ENCODE measurements at places on chromosomes 7 and 10. TPM values are rescaled to one million over a fixed set of nuclear protein-coding genes. Genes with fewer than 3 reads are reported as not detected.

DNA sequence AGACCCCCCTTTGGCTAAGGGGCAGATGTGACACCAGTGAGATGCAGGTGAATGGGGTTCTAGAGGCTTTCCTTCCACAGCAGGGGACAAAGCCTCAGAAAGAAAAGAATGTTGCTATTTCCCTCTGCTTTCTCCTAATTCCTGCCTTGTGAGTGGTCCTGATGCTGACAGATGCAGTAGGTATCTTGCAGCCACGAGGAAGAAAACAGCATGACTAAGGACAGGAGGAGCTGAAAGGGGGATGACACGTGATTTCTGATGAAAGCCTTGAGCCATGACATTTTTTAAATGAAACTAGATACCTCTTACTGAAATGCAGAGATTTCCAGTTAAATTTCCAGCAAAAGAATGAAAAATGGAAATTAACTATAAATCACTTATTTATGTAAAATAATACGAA, 92.4 kb downstream of the C1GALT1 start:
- no peak for DNase-seq

GRCh38 chr7:83547526-83547925, 101.4 kb downstream of the SEMA3E start:
- DNase-seq = no peak

- no peak for DNase-seq
Observed at GRCh38 chr10:13750299-13751190, 163.8 kb downstream of the PRPF18 start.

DNA sequence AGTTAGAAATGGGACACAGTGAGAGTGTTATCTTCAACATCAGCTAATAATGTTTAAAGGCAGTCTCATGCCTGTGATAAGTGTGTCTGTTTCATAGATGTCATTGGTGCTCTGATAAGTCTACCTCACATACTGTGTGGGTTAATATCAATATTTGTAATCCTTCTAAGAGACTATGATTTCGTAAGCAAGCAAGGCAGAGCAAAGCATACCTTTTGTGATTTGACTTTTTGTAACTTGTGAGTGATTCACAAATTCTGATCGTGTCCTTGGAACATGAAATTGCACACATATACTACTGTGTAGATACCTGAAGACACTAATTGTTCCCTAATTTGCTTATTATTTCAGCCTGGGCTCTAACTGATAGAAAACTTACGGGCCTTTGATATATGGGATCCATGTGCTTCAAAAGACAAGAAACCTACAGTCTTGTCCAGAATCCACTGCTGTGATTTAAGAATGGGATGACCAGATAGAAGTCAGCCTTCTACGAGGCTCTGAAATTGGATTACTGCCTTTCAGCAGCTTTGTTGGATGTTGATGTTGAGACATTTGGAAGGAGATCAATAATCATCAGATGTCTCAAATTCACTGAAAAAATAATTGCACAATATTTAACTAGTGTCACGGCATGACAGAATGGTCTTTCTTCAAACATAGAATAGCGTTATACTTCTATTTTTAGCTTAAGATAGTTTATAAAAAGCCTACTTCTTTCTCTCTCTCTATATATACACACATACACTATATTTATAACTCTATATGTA, 63.2 kb upstream of the KLF6 start:
- DNase-seq = no peak

- no peak for DNase-seq
Observed at GRCh38 chr10:11387044-11387443, 224.4 kb downstream of the USP6NL start.

DNA sequence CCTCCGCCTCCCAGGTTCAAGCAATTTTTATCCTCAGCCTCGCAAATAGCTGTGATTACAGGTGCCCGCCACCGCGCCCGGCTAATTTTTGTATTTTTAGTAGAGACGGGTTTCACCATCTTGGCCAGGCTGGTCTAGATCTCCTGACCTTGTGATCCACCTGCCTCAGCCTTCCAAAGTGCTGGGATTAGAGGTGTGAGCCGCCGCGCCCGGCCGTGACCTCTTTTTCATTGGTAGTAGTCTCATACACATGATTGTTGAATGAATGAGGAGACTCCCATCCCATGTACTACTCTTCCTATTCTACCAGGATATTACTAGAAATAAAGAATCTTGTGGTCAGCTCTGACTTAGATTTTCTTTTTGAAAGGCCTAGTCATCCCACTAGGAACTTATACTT, 56.8 kb downstream of the ARID5B start:
- DNase-seq = no peak

- no peak for DNase-seq
Observed at GRCh38 chr10:11409357-11409756, 202.1 kb downstream of the USP6NL start.

DNA sequence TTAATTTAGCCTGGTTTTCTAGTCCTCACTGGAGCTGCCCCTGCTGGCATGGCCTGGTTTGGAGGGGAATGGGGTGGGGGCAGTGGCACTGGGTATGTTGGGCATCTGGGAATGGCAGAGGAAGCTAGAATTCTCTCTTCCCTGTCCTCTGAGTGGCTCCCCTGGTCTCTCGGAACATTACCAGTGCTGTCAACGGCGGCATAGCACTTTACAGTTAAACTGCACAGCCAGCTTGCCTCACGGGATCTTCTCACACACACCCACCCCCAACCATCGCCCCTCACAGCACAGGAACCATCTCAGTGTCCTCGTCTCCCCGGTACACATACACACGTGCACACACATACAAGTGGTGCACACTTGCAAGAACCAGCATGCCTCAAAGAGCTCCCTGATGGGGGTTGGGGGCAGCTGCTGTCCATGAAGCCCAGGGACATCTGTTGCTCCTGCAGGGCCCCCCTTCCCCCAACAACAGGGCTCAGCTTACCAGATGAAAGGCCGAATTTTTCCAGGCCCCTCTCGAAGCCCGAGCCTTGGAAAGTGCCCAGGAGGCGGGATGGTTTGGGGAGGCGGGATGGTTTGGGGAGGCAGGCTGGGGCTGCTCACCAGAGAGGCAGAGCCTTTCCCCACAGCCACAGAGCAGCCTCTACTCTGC, 41.0 kb downstream of the TSPAN15 start:
- DNase-seq = no peak

GRCh38 chr7:105278973-105279687, 109.6 kb downstream of the SRPK2 start:
- no peak for DNase-seq

DNA sequence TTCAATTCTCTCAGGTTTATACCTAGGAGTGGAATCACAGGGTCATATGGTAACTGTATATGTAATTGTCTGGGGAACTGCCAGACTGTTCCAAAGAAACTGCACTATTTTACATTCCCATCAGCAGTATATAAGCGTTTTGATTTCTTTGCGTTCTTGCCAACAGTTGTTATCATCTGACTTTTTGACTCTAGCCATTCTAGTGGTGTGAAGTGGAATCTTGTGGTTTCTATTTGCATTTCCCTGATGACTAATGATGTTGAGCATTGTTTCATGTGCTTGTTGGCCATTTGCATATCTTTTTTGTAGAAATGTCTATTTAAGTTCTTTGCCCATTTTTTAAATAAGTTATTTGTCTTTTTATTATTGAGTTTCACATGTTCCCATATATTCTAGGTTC, 44.3 kb upstream of the ZC3HAV1 start:
- no peak for DNase-seq

The TAF6 gene
- 37.1 TPM for total RNA-seq

- DNase-seq = peak; percentile 71
Observed at GRCh38 chr10:30186371-30186875, 127.0 kb upstream of the JCAD start.

- DNase-seq = no peak
Observed at GRCh38 chr10:89978081-89978480, 276.7 kb downstream of the KIF20B start.

The PKD1L1 gene
- 0.12 TPM for total RNA-seq

The RTKN2 gene
- 0.88 TPM for total RNA-seq

The HOXA6 gene
- total RNA-seq = 5.7 TPM

DNA sequence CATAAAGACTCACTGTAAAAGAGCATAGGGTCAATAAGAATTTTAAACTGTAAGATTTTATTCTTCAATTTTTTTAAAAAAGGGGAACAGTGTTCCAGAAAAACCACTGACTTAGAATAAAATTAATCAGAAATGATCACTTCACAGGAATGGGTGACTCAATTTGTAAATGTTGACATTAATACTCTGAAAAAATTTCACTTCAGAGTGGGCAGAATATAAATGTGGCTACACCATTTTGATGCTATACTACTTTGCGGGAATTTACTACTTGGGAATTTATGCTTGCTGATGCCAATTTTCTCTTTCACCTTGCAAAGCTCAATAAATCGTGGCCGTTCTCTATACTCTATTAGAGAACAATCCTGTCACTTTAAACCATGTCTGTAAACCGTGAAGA, 126.9 kb downstream of the HIBADH start:
- no peak for DNase-seq

DNA sequence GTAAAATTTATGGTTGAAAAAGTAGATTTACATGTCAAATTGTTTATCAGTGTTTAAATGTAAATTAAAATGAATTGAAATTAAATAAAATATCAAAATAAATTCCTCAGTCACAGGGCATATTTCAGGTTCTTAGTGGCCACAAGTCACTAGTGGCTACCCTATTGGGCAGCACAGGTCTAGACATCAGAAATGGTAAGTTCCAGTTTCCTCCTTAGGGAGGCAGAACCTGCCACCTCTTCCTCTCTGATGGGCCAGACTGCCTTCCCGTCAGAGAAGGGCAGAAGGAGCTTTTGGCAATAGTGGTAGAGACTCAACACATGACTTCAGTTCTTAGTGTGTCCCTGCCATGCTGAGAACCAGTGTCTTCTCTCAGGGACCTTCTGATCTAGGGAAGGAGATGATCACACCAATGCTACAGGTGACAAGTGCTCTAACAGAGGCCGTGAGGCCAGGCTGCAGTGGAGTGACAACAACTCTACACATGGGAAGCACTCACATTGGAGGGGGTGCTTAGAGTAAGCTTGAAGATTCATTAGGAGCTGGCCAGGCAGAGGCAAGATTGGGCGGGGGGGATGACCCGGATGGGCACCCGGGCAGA, 14.4 kb upstream of the PCBD1 start:
- DNase-seq = no peak

GRCh38 chr7:52669031-52669430, 366.4 kb upstream of the POM121L12 start:
- DNase-seq = no peak

DNA sequence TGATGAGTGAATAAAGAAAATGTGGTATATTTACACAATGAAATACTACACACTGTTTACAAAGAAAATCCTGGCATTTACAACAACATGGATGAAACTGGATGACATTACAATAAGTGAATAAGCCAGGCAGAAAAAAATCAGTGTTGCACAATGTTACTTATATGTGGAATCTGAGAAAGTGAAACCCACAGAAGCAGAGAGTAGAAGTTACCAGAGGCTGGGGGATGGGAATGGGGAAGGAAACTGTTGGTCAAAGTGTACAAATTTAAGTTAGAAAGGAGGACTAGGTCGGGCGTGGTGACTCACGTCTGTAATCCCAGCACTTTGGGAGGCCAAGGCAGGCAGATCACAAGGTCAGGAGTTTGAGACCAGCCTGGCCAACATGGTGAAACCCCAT, 538.5 kb upstream of the MKI67 start:
- DNase-seq = no peak

- peak; percentile 81 for DNase-seq
Observed at GRCh38 chr10:8052341-8052955, 2.0 kb upstream of the GATA3 start.

- DNase-seq = no peak
Observed at GRCh38 chr7:102473271-102473991, 5.3 kb downstream of the POLR2J start.

The NRCAM gene
- total RNA-seq = 6.1 TPM

GRCh38 chr7:98211221-98211675, at the start of gene BHLHA15:
TSS of gene BHLHA15 (plus strand) at chr7:98211439. CDS start at chr7:98212310, 871 bp downstream.
- no peak for DNase-seq

- DNase-seq = no peak
Observed at GRCh38 chr10:97673736-97674525, 13.1 kb downstream of the AVPI1 start.

The SFTPA1 gene
- not detected for total RNA-seq

- no peak for DNase-seq
Observed at GRCh38 chr7:123054357-123055133, 59.0 kb upstream of the TAS2R16 start.

GRCh38 chr7:107090457-107090856, 46.0 kb downstream of the PRKAR2B start:
- DNase-seq = no peak

- no peak for DNase-seq
Observed at GRCh38 chr10:4006051-4006450, 221.0 kb upstream of the KLF6 start.

DNA sequence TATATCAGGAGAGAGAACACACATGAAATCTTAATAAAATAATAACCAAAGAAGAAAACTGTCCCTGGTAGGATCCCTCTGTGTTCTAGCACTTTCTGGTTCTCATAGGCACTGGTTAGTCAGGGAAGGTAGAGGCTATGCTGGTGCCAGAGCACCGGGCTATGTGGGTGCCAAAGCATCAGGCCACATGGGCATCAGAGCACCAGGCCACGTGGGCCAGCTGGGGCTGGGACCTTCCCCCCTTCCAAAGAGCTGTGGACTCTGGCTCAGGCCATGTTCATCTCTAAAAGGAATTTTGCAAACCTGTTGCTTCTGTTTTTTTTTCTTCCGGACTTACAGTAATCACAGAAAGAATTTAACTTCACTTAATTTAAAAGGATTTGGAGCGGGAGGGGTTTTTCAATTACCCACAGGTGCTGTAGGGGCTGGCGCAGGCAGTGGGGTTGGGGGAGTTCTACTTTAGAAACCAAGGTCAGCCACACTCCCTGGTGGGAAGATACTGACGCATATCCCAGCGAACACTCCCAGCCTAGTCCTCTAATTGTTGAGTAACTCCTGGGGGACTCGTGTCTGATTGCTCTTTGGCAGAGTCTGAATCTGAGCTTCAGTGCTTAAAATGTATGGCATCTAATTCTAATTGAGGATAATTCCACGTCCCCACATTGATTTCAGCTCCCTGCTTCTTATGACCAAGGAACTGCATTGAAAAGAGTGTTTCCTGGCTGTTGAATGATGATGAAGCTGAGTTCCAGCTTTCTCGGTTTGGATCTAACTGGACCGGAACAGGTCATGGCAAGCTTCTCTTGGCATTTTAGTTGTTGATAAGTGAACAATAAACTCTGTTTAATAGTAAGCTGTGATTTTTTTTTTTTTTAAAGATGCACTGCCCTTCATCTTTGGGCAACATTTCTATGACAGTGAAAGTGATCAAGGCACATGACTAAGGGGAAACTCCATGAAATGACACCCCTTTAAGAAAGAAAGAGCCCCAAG, 110.7 kb upstream of the FZD8 start:
- no peak for DNase-seq

GRCh38 chr7:102874966-102875365, 37.8 kb upstream of the LRRC17 start:
- DNase-seq = no peak

- no peak for DNase-seq
Observed at GRCh38 chr7:101804088-101804963, 13.1 kb upstream of the CUX1 start.

GRCh38 chr10:1631282-1631681, 106.0 kb downstream of the ADARB2 start:
- DNase-seq = no peak

DNA sequence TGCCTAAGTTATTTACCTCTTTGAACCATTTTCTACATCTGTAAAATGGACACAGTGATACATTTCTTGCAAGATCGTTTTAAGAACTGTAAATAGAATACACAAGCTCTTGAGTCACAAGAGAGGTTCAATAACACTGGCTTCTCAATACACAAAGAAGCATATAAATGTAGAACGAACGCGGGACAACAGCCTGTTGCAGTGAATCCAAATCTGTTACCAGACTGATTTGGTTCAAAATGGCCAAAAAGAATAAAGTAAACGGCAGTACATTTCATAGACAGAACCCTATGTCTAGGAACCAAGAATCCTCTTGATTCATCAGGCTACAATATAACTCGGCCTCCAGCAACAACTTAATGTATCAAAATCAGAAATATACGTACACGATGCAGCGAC, 701 bp downstream of the MTPAP start:
- DNase-seq = no peak

Measured in lower leg skin (tissue), 4 donors.